ENCODE measurements at places on chromosomes 3 and 15.

- DNase-seq, result no peak
These were observed 10.0 kb downstream of the LSG1 start for GRCh38 chr3:194661946-194662345.

DNA sequence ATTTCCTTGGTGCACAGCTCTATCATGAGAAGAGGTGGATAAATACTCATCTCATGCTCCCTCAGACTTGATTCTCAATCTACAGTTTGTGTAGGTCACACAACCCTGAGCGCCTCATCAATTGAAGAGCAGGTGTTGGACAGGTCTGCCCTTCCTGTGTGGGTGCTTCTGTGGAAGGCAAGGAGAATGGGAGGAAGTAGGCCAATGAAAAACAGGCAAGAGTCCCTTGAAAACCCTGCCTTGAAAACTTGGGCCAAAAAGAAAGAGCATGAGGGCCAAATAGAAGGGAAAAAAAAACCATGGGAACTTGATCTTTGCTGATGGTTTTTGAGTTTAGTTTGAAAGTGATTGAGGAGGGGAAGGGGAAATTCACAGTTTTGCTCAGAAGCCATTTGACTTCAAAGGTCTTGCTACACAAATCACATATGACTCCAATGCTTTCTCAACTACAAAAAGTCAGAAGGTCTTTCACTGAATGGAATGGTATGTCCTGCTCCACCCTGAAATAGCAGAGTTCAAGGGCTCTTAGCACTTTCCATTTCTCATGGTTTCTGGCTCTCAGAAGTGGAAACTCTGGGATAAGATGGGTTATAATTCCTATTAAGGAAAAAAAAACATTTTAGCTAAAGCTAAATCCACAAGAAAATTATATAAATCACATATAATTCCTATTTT is 37.2 kb upstream of the TM4SF1 start:
- DNase-seq, result no peak

GRCh38 chr3:128349963-128350599 is 116.6 kb downstream of the DNAJB8 start:
- no peak for DNase-seq

DNA sequence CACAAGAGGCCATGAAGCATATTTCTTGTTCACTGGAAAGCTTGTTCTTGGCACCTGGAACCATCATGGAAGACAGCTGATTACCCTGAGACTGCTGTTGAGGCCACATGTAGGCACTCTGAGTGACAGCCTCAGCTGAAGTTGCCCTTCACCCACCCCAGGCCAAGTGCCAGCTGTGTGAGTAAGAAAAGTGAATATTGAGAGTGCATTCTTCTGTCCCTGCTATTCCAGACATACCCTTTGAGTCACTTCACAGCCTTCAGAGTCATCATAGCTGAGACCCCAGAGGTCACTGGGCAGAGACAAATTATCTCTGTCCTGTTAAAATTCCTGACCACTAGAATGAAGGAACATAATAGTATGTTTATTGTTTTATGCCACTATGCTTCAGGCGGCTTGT is 79.6 kb downstream of the NFKBIZ start:
- DNase-seq, result peak; percentile 96
